ENCODE measurements at places on chromosomes 3 and 15.

GRCh38 chr3:57036952-57037351 is 23.5 kb upstream of the SPATA12 start:
- no peak for DNase-seq

DNA sequence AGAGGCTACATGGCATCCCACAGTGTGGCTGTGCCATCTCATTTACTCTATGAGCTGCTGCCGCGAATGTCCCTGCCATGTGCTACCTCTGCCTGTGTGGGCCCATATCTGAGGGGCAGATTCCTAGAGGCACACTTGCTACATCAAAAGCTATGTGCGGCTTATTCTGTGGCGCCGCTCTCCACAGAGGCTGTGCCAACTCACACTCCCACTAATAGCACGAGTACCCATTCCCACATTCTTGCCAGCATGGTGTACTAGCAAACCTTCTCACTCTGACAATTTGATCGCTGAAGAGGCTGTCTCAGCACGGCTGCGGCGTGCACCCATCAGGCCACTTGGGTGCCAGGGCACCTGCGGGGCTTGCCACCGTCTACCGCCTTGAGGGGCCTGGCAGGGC is 31.2 kb upstream of the MUSTN1 start:
- no peak for DNase-seq

GRCh38 chr15:82108489-82109078 is 62.8 kb upstream of the MEX3B start:
- DNase-seq = peak; percentile 79

DNA sequence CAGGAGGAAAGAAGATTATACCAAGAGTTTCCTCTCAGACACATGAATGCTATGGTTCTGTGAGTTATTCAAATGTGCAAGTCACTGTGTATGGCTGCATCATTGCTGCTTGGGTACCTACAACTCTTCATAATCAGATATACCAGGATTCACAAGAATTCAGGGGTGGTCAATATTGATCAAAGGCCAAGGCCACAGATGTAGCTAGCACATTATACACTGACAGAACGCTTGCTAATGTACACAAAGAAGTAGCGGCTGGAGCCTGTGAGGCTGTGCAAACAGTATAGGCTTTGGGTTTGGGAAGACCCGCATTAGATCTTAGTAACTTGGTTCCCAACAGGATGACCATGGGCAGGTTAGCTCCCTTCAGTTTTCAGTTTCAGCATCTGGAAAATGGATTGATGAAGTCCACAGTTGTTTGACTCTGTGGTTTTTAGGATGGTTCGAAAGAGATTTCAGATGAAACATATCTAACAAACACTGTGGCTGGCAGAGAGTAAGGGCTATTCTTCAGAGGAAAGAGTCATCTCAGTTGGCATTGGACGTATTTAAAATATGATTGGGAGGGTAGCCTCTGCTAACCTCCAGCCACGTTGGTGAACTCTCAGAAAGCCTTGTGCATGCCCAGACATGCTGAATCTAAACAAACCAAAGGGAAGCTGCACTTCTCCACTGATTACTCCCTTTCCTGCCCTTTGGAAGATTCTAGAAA is 748.7 kb upstream of the CFAP20DC start:
- no peak for DNase-seq

DNA sequence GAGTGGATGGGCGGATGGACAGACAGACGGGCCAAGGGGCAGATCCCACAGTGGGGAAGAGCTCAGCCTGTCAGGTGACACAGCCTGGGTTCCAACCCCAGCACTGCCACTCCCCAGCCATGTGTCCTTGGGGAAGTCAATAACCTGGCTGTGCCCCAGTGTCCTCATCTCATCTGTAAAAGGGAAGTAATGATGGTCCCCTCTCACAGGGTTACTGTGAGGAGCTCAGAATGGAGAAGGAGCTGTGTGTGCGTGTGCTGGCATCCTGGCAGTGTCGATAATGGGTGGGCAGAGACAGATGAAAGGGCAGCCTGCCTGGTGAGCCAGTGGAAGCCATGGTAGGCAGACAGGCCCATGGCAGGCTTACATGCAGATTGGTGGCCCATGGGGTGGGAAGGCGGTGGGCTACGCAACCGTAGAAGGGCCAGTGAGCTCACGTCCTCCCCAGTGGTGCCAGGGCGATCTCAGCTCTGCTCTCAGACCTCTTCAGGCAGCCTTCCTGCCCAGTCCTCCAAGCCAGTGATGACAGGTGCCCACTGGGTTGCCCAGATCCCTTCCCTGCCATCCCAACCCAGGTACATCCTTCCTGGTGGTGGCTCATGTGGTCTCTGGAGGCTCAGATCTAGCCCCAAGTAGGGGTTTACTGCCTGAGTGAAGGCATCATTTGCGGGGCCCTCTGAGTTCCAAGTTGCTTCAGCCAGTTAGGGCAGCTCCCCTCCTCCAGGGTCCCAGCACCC is 2.3 kb upstream of the DNAJB8 start:
- DNase-seq = no peak

DNA sequence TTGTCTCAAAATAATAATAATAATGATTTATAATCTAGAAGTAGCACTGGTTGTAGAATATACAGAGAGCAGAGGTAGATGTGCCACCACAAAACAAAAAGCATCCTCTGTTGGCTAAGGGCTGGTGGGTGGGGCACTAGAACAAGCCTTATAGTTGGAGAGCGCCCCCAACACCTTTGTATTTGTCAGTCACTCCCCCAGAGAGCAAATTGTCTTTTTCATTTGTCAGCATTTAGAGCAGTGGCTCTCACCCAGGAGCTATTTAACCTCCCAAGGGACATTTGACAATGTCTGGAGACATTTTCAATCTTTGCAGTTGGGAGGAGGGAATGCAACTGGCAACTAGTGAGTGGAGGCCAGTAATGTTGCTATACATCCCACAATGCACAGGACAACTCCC is 6.3 kb downstream of the KAT2B start:
- DNase-seq = no peak

GRCh38 chr3:172289583-172289982 is 158.7 kb downstream of the GHSR start:
- DNase-seq = no peak

DNA sequence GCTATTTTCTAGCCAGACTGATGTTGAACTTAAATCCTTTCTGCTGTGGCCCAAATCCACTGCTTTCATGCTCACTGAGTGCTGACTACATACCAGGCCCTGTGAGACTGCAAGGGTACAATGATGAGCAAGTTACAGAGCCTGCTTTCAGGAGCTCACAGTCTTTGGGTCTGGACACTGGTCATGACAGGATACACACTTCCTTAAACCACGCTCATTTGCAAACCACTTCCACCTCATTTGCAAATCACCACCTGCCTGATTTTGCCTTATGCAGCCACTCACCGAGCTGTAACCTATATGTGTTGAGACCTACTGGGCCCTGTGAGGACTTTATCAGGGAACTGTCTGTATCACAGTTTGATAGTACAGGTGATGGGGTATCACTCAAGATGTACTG is 50.2 kb upstream of the LRRC58 start:
- DNase-seq = no peak

Data from astrocyte of the hippocampus (primary cell).